ENCODE measurements at places on chromosomes 1 and 21. TPM values are rescaled to one million over a fixed set of nuclear protein-coding genes. Genes with fewer than 3 reads are reported as not detected.

DNA sequence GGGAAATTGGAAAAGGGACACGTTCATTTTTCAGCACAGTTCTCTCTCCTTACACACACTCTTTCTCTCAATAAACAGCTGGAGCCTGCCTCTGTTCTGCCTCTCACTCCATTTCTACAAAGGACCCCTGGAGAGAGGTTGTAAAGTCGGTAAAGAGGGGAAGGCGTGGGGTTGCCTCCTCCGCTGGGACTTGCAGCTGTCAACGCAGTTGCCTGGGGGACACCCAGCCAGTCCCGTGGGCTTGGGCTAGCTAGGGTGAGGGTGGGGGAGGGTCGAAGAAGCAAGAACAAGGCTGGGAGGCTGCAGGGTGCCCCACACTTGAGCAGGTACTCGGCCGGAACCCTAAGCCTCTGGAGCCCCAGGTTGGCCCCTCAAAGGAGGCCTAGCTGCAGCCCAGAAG lies 27.6 kb downstream of the C1orf216 start:
- peak; percentile 68 for DNase-seq

Gene SLC25A34
- total RNA-seq = 0.34 TPM

Gene RPS27
- total RNA-seq = 3,415 TPM

DNA sequence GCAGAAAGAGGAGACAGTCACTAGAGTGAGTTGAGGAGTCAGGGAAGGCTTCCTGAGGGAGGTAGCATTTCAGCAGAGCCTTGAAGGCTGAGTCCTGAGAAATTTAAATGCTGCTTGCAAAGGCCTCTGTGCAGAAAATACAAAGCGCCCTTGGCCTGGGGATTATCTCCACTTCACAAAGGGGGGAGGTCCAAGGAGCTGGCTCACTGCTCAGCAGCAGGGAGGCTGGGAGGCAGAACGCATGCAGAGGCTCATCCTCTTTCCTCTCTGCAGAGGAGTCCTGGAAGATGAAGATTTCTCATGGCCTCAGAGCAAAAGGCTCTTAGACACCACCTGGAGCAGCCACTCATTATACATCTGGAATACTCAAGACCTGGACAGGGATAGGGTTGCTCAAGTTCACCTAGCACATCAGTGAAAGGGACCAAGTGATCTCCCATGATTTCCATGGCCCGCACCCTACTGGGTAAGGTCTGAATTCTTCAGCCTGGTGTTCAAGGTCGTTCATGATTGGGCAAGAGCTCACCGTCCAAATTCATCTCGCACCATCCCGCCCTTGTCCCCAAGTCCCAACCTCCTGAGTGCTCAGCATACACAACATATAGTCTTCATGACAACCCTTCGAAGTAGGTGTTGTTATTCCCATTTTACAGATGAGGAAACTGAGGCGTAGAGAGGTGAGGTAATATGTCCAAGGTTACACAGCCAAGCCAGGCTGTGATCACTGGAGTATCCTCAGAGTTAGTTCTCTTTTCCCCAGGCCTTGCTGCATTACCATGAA lies 9.0 kb downstream of the SLC1A7 start:
- DNase-seq = no peak

GRCh38 chr1:91764471-91765115 lies 121.4 kb downstream of the TGFBR3 start:
- peak; percentile 73 for DNase-seq

- DNase-seq = no peak
Observed at GRCh38 chr1:91781371-91781825, 104.6 kb downstream of the TGFBR3 start.

DNA sequence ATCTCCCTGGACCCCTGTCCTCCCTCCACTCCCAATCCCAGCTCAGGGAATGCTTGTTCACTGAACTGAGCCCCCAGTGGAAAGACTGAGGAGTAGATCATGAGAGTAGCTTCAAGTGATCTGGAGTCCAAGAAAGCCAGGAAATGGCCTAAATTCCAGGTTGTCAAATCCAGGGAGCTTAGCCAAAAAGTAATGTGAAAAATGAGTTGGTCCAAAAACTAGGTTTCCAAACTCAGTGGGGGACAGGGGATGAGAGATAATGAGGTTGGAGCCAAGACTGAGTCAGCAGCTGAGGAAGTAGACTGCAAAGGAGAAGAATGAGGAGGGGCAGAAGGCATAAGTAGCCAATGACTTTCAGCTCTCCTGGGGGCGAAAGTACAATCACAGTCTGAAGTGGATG lies 284.1 kb upstream of the BEND5 start:
- DNase-seq = no peak

Data from neural progenitor cell (in vitro differentiated cells).